Testis (tissue), 5 donors: ENCODE measurements at places on chromosomes 3 and 15.
A peak's percentile ranks its signal among the peaks of the same experiment; 100 is the strongest.

DNA sequence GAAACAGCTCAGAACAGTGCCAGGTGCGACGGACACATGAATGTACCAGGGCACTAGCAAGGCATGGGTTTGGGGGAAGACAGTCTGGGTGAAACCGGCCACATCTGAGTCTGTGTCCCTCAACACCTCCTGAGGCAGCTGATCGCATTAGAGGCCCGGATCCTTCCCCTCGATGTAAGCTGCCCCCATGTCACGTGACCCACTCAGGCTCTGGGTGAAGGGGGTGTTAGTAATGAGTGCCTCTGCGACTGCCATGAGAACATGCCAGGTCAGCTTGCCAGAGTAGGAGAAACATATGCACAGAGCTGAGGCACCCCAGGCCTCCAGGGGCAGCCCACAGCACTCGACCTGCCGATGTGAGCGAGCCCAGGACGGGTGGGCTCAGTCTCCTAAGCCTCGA, 29.7 kb downstream of the PRR23E start:
- no peaks in the 10 kb centered on the region for H3K4me1 ChIP-seq
- no peak overlapping the region for H3K27ac ChIP-seq
- H3K4me3 ChIP-seq: no peak overlapping the region
- no peaks in the 10 kb centered on the region for H3K36me3 ChIP-seq

GRCh38 chr3:4776980-4777581, 202.2 kb upstream of the BHLHE40 start:
- no peaks in the 10 kb centered on the region for H3K27me3 ChIP-seq
- H3K4me3 ChIP-seq: no peak overlapping the region
- H3K36me3 ChIP-seq: no peaks in the 10 kb centered on the region

- H3K36me3 ChIP-seq: no peaks in the 10 kb centered on the region
- DNase-seq: no peak
- no peaks in the 10 kb centered on the region for H3K4me1 ChIP-seq
- no peak overlapping the region for H3K4me3 ChIP-seq
- no peaks in the 10 kb centered on the region for H3K27me3 ChIP-seq
- no peak overlapping the region for H3K27ac ChIP-seq
Measured at GRCh38 chr3:131421957-131422498, 40.5 kb downstream of the NUDT16 start.

GRCh38 chr3:114714957-114715460, 421.2 kb downstream of the TIGIT start:
- no peak overlapping the region for H3K4me3 ChIP-seq
- no peak for DNase-seq
- H3K36me3 ChIP-seq: no peaks in the 10 kb centered on the region
- no peak overlapping the region for H3K27ac ChIP-seq
- no peaks in the 10 kb centered on the region for H3K27me3 ChIP-seq

- no peaks in the 10 kb centered on the region for H3K36me3 ChIP-seq
- no peaks in the 10 kb centered on the region for H3K27me3 ChIP-seq
- DNase-seq: no peak
- no peak overlapping the region for H3K27ac ChIP-seq
- H3K4me1 ChIP-seq: no peaks in the 10 kb centered on the region
Measured at GRCh38 chr15:57228395-57228794, 147.9 kb upstream of the CGNL1 start.

GRCh38 chr3:144763878-144764454, 792.3 kb downstream of the DIPK2A start:
- H3K27ac ChIP-seq: no peak overlapping the region
- H3K27me3 ChIP-seq: no peaks in the 10 kb centered on the region
- DNase-seq: no peak
- H3K4me1 ChIP-seq: no peaks in the 10 kb centered on the region

DNA sequence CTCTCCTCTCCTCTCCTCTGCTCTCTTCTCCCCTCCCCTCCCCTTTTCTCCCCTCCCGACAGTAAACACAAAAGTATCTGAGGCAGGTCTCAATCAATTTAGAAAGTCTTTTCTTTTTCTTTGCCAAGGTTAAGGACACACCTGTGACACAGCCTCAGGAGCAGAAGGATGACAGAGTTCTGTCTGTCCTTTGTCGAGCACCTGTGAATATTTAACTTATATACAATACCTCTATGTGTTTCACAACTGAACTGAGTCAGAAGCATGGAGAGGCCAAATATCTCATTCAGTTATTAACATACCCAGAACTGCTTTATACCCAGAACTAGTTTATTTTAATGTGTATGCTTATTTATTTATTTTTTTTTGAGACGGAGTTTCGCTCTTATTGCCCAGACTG, 81.1 kb upstream of the ROBO1 start:
- no peak overlapping the region for H3K4me3 ChIP-seq
- H3K27ac ChIP-seq: no peak overlapping the region
- no peaks in the 10 kb centered on the region for H3K36me3 ChIP-seq
- peaks cover 4% of the 10 kb centered on the region for H3K4me1 ChIP-seq
- H3K27me3 ChIP-seq: no peaks in the 10 kb centered on the region

- no peak overlapping the region for H3K4me3 ChIP-seq
- H3K36me3 ChIP-seq: no peaks in the 10 kb centered on the region
- peaks cover 36% of the 10 kb centered on the region for H3K4me1 ChIP-seq
- H3K27me3 ChIP-seq: no peaks in the 10 kb centered on the region
- H3K27ac ChIP-seq: no peak overlapping the region
Measured at GRCh38 chr3:188049606-188050530, 104.1 kb upstream of the LPP start.

GRCh38 chr3:175246766-175247165, 387.6 kb downstream of the NAALADL2 start:
- no peaks in the 10 kb centered on the region for H3K4me1 ChIP-seq
- no peaks in the 10 kb centered on the region for H3K27me3 ChIP-seq
- no peak overlapping the region for H3K4me3 ChIP-seq
- H3K27ac ChIP-seq: no peak overlapping the region
- DNase-seq: no peak

DNA sequence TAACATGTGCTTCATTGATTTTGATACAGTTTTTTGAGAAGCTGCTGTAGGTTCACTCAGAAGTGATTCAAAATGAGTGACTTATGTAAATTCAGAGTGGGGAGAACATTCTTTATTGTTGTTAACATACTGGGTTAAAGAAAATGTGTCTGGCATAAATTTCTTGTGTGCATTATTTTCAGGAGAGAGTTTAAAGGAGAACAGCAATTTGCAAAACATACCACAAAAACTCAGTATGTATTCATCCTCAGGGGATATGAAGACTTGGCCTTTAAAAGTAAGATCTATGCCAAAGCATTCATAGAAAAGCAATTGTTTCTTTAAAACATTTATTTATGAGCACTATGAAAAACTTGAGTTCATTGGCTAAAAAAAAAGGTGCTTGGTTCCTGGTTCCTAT, 1089.8 kb downstream of the ROBO2 start:
- no peak for DNase-seq
- no peaks in the 10 kb centered on the region for H3K4me1 ChIP-seq
- no peaks in the 10 kb centered on the region for H3K27me3 ChIP-seq
- no peak overlapping the region for H3K4me3 ChIP-seq
- H3K27ac ChIP-seq: no peak overlapping the region
- no peaks in the 10 kb centered on the region for H3K36me3 ChIP-seq

DNA sequence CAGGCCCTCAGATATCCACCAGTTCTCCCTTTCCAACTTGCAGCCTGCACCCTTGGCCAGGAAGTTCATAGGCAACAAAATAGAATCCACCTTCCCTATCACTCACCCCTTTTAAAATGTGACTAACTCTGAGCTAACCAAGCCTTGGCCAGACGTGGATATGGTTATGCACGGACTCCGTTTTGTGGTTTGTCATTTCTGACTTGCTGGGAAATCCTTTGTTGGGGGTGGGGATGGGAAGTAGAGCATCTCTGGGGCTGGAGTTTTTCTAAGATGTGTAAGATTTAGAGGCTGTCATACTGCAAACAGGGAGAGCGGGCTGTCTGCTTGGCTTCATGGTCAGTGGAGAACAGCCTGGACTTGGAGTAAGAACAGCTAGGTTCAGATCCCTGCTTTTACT, 62.6 kb downstream of the SMAD3 start:
- no peak for DNase-seq
- peaks cover 38% of the 10 kb centered on the region for H3K4me1 ChIP-seq
- H3K27ac ChIP-seq: no peak overlapping the region
- no peaks in the 10 kb centered on the region for H3K27me3 ChIP-seq

- H3K27ac ChIP-seq: no peak overlapping the region
- H3K4me1 ChIP-seq: no peaks in the 10 kb centered on the region
- no peaks in the 10 kb centered on the region for H3K27me3 ChIP-seq
- peak; percentile 55 for DNase-seq
Measured at GRCh38 chr15:69410248-69410874, 3.8 kb upstream of the KIF23 start.

- no peak overlapping the region for H3K4me3 ChIP-seq
- no peaks in the 10 kb centered on the region for H3K4me1 ChIP-seq
- H3K27me3 ChIP-seq: no peaks in the 10 kb centered on the region
- no peak for DNase-seq
- no peak overlapping the region for H3K27ac ChIP-seq
Measured at GRCh38 chr3:124985349-124985748, 50.8 kb upstream of the MUC13 start.

GRCh38 chr15:83610901-83611685, 42.8 kb upstream of the ADAMTSL3 start:
- no peak overlapping the region for H3K27ac ChIP-seq
- DNase-seq: no peak
- H3K36me3 ChIP-seq: no peaks in the 10 kb centered on the region

DNA sequence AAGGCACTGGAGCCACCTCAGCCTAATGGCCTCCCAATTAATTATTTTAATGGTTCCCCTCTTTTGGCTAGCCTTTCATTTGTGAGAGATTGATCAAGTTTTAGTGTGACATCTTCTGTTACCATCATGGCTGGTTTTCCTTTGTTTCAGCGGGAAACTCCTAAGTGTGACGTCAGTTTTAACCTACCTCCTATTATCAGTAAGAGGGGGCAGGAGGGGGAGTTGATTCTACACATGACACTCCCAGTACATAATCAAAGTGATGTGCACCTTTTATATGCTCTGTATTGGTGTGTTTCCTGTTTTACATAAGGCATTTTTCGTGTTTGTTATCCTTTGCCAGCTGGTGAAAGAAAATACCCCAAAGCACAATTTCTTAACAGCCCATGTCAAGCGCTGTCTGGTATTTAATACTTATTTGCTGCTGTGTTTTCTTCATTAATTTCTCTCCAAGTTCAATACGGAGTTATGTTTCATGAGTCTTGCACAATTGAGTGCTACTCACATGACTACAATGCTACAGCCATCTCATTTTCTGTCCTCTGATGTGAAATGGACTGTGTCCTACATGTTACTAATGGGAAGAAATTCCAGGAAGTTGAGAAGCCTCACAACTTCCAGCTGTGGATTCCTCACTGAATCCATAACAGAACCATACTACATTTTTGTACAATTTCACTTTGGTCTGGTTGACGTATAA, 52.2 kb upstream of the POLR2M start:
- H3K4me3 ChIP-seq: no peak overlapping the region
- H3K4me1 ChIP-seq: no peaks in the 10 kb centered on the region
- H3K36me3 ChIP-seq: no peaks in the 10 kb centered on the region
- H3K27me3 ChIP-seq: no peaks in the 10 kb centered on the region
- no peak overlapping the region for H3K27ac ChIP-seq
- DNase-seq: no peak

GRCh38 chr3:66475386-66476020, 25.3 kb downstream of the LRIG1 start:
- H3K27ac ChIP-seq: no peak overlapping the region
- H3K27me3 ChIP-seq: no peaks in the 10 kb centered on the region
- H3K4me1 ChIP-seq: peaks cover 2% of the 10 kb centered on the region
- H3K36me3 ChIP-seq: no peaks in the 10 kb centered on the region

- H3K27ac ChIP-seq: no peak overlapping the region
- H3K27me3 ChIP-seq: no peaks in the 10 kb centered on the region
Measured at GRCh38 chr3:50486219-50486888, 17.1 kb downstream of the CACNA2D2 start.

DNA sequence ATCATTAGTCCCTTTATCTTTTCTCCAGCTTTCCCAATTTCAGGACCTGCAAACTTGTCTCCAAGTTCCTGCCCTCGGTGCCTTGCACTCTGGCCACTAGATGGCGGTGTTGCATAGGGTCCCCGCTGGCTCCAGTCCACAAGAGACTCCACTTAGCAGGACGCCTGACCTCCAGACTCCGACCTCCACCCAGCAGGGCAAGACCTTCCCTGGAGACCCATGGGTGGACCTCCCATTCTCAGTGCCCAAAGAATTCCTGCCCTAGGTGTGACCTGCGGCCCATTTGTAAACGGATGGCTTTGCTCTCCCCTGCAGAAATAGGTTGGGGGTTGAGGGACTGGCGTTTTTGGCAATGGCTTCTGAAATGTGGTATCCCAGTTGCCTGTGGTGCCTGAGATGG, 82.6 kb downstream of the LSM3 start:
- peaks cover 5% of the 10 kb centered on the region for H3K4me1 ChIP-seq
- no peak overlapping the region for H3K4me3 ChIP-seq
- peak; percentile 92 for DNase-seq
- no peaks in the 10 kb centered on the region for H3K27me3 ChIP-seq

GRCh38 chr3:17632401-17633100, 109.9 kb downstream of the TBC1D5 start:
- no peaks in the 10 kb centered on the region for H3K27me3 ChIP-seq
- H3K4me3 ChIP-seq: no peak overlapping the region
- peak; percentile 36 for DNase-seq
- H3K36me3 ChIP-seq: no peaks in the 10 kb centered on the region
- H3K4me1 ChIP-seq: no peaks in the 10 kb centered on the region
- no peak overlapping the region for H3K27ac ChIP-seq
